ENCODE measurements at places on chromosomes 6 and 20.

GRCh38 chr6:81962198-81962597 lies 209.7 kb upstream of the TENT5A start:
- DNase-seq: no peak

DNA sequence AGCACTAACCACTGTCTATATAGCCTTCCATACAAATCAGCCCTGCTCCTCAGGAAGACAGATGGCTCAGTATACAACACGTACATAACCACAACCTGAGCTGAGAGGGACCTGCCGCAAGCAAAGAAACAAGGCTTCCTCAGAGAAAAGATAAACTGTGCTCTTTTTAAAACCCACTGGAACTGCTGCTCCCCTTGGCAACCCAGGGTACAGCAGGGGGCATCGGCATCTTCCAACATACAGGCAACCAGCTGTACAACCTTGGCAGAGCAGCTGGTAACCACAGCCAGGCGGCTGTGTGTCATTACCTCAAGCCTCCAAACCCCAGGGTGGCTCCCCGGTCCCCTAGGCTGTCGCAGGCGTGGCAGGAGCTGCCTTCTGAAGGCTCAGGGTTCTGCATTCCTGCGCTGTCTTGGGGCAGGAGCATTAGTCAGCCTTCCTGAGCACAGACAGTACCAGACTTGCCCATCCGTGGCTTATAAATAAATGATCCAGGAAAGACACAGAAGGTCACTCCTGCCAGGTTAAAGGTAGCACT lies 249.5 kb downstream of the ADGRG6 start:
- peak; percentile 93 for DNase-seq

DNA sequence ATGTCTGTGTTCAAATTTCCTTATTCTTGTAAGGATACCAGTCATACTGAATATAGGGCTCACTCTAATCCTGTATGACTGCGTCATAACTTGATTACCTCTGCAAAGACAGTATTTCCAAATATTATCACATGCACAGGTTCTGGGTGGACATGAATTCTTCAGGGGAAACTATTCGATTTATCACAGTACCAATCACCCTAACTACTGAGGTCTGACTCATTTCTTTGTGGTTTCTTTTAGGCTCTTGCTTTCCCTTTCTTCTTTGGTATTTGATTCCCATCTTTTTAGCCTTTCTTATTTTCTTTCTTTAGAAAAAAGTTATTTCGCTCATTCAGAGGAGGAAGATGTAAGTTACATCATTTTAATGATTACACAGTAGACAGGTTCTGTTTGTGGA lies 40.3 kb upstream of the TBX18 start:
- peak; percentile 39 for DNase-seq

DNA sequence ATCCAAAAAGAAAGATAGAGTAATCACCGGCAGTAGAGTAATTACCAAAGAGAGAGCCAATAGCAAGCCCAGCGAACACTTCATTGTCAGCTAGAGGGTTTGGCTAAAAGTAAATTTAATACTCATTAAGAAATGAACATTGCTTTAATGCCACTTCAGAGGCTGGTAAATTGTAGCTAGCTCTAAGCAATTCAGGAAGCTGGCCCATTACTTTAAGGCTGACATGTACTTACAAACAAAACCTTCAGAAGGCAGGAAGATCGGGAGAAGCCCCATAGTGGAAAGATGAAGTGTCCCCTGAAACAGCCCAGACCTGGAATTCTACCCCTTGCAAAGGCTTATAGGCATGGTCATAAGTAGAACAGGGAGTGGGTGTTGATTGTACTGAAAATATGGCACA lies 396.6 kb upstream of the ID4 start:
- no peak for DNase-seq

- DNase-seq: no peak
These were observed 16.3 kb downstream of the LRRC73 start for GRCh38 chr6:43493833-43494232.

DNA sequence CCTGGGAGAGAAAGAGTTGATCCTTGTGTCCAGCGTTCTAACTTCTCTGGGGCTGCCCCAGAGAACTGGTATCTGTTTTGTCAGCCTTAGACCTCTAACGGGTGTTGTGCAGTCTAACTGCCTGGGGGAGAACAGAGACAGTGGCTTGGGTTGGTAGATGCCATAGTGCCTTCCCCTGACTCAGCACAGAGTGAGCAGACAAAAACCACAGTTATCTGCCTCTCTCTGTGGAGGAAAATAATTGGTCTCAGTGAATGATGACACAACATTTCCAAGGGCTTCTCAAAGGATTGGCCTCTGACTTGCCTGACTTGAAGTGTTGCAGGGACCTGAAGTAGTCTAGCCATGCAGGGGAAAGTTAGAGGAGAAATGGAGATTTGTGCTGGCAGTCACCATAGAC lies 226.2 kb upstream of the MAN1A1 start:
- peak; percentile 86 for DNase-seq

GRCh38 chr20:21136015-21136732 lies 10.3 kb downstream of the KIZ start:
- DNase-seq: no peak

- DNase-seq: peak; percentile 17
These were observed 192.0 kb upstream of the IMPG1 start for GRCh38 chr6:76264468-76264867.

DNA sequence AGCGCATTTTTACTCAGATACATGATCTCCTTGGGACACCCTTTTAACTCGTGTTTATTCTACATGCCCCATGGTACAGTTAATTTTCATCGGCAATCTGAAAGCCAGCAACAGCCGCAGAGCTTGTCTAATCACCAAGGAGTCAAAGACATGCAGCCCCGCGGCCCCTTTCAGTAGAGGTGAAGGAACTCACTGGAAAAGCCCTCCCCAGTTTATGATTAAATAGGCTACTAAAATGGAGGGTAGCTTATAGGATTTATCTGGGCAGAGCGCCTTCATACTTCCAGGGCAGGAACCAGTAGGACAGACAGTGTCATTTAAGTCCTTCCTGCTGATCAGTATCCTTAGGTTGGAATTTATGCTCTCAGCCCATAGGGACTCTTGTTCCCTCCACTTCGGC lies 83.5 kb downstream of the DHX35 start:
- DNase-seq: no peak

Data from kidney tubule cell (primary cell).